CD4-positive, alpha-beta T cell treated with Interleukin-4 for 4 hours (primary cell): ENCODE measurements at places on chromosomes 3 and 15.
A peak's percentile ranks its signal among the peaks of the same experiment; 100 is the strongest.

DNA sequence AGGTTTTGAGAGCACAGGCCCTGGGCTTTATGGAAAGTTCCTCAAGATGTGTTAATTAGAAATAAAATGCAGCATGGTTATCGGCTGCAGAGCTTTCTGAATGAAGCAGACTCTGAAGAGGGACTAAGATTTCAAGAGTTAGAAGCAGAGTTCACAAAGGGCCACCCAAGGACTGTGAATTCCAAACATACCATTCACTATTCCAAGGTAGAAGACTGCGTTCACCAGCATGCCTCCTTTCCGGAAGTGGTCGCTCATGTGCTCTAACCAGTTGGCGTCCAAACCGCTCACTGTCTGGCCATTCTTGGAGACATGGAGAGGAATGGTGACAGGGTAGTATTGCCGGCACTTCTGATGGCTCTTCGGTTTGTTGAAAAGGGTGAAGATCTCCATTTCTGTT is 104.9 kb downstream of the OXNAD1 start:
- no peak for DNase-seq

DNA sequence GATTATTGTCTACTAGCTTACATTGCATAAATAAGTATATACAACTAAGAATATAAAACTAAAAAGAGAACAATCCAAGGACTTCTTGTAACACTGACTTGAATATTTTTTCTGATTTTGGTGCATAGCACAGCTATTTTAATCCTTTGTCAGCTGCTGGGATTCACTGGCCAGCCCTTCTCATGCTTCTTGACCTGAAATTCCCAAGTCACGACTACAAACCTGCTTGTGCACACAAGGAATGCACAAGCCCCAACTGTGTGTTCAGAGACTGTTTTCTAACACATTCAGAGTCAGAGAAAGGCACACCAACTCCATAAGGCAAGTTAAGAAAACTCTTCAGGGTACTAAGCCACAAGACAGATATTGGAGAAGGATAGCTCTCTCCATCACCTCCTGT is 80.9 kb downstream of the TNIK start:
- no peak for DNase-seq

- DNase-seq, result no peak
Measured at GRCh38 chr3:8756671-8757070, 12.7 kb downstream of the OXTR start.

DNA sequence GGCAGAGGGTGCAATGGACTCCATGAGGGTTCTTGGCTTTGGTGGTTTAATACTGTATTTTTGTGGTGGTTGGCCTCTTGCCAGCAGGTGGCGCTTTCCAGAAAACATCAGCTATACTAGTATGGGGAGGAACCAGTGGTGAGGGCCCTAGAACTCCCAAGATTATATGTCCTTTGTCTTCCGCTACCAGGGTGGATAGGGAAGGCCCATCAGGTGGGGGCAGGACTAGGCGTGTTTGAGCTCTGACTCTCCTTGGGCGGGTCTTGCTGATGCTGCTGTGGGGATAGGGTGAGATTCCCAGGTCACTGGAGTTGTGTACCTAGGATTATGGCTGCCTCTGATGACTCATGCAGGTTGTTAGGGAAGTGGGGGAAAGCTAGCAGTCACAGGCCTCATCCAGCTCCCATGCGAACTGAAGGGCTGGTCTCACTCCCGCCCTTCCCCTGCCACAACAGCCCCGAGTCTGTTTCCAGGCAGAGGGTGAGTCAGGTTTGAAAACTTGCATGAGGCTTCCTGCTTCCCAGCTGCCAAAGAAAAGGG is 357.7 kb downstream of the OTOL1 start:
- DNase-seq, result no peak

GRCh38 chr15:64067564-64068030 is 21.3 kb upstream of the DAPK2 start:
- peak; percentile 68 for DNase-seq

DNA sequence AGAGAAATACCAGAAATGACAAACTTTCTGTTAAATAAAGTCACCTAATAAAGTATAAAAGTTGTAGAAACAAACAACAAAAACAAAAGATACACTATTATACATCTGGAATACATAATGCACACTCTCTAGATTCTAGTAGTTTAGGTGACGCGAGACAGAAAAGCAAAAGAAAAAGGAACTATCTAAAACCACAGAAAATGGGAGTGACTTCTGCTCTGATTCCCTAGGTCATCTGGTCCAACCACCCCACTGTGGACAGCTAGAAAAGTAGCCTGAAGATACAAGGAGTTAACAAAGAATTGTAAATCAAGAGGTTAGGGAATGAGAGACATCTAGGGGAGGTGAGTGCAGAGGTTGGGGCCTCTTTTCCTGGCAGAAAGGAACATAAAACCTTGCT is 39.1 kb downstream of the DHX36 start:
- no peak for DNase-seq

DNA sequence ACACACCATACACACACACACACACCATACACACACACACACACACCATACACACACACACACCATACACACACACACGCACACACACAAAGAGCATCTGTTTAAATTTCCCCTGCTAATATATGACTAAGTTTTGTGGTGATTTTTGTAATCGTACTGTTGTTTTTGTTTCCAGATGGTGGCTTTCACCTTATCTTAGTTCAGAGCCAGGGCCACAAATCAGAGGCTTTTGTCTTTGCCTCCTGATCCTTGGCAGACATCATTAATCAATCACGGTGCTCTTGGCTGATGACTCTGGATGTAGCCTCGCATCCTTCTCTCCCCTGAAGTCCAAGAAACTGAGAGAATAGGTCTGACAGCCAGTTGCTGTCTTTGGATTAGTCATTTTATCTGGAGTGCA is 52.1 kb downstream of the EDEM1 start:
- DNase-seq, result no peak

DNA sequence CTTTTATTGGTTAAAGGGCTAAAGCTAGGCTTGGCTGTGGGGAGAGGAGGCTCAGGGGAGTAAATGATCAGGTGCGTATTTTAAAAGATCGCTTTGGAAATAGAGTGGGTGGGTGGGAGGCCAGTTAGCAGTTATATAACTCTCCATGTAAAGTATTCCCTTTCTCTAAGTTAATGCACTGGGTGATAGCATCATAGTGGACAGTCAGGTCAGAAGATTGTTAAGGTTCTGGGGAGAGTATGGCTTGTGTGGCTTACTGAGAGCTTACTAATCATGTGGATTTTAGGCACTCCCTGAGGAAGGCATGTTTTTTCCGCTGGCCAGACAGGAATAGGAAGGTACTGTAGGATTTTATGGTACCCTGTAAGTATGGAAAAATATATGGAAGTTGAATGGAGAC is 6.3 kb upstream of the EIF3J start:
- DNase-seq, result no peak

- DNase-seq, result no peak
Measured at GRCh38 chr3:38644662-38645053, 4.8 kb downstream of the SCN5A start.

- DNase-seq, result no peak
Measured at GRCh38 chr3:177498037-177498857, 301.0 kb upstream of the TBL1XR1 start.
